Left ventricle myocardium superior (tissue), 1 donor: ENCODE measurements at places on chromosomes 4 and X. TPM values are rescaled to one million over a fixed set of nuclear protein-coding genes. Genes with fewer than 3 reads are reported as not detected.

Gene RADX
- 0.64 TPM for total RNA-seq

Gene GRIPAP1
- total RNA-seq = 18.1 TPM

Gene AADAT
- 1.6 TPM for total RNA-seq

Gene ZDHHC15
- 3.5 TPM for total RNA-seq

Gene PABPC4L
- 0.89 TPM for total RNA-seq

Gene STPG2
- 0.15 TPM for total RNA-seq

Gene MAGEA2B
- not detected for total RNA-seq

Gene CD99L2
- 83.3 TPM for total RNA-seq

Gene CYLC1
- total RNA-seq = not detected

Gene CLDN2
- total RNA-seq = not detected

Gene FAM241A
- 11.3 TPM for total RNA-seq

Gene CENPVL1
- total RNA-seq = not detected

Gene USP17L21
- not detected for total RNA-seq

Gene GAGE13
- total RNA-seq = not detected

GRCh38 chrX:103017542-103017941 lies 46.4 kb downstream of the BEX1 start:
- no peak for DNase-seq

- DNase-seq = no peak
Measured at GRCh38 chr4:1627417-1628313, 56.4 kb downstream of the FAM53A start.

DNA sequence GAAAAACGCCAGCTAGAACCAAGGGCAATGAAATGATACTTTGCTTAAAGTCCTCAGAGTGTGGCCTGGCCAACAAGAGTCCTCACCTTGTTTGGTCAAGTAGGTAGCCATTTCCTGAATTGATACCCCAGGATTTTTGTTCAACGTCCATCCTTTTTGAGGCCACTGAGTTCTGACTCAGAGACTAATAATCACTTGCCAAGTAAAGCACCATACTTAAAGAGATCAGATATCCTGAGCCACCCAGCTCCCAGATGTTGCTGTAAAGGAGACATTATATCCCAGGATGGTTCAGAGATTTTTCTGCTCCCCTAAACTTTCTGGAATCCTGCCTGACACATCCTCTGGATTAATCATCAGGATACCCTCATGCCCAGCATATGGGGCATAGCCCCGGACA lies 190.9 kb downstream of the RAP1GDS1 start:
- no peak for DNase-seq

GRCh38 chr4:181853881-181854511 lies 389.2 kb upstream of the TENM3 start:
- DNase-seq = no peak

- DNase-seq = no peak
Measured at GRCh38 chrX:16683007-16683664, 29.3 kb downstream of the CTPS2 start.

GRCh38 chr4:151175754-151176631 lies 76.6 kb downstream of the RPS3A start:
- DNase-seq = no peak

- DNase-seq = no peak
Measured at GRCh38 chrX:86507331-86507730, 359.1 kb downstream of the DACH2 start.

DNA sequence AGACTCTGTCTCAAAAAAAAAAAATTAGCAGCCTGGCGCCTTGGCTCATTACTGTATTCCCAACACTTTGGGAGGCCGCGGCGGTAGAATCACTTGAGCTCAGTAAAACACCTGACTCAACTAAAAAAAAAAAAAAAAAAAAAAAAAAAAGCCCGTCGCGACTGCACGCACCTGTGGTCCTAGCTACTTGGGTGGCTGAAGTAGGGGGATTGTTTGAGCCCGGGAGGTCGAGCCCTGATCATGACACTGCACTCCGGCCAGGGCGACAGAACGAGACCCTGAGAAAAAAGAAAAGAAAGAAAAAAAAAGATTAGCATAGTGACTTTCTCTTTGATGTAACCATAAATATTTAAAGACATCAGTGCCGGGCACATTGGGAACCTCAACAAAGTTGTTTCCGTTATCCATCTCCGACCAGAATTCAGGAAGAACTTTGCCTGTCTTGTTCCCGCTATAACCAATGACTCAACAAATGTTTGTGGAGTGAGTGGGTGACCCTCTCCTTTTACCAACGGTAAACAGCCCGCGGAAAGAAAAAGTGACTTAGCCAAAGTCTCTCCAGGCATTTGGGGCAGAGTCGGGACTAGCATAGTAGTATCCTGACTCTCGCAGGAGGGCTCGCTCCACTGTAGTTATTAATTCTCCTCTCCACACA lies 553 bp upstream of the MED28 start:
- no peak for DNase-seq

- no peak for DNase-seq
Measured at GRCh38 chr4:113899271-113900070, 80.0 kb downstream of the ARSJ start.

- no peak for DNase-seq
Measured at GRCh38 chr4:156576946-156577345, 394.7 kb downstream of the PDGFC start.

DNA sequence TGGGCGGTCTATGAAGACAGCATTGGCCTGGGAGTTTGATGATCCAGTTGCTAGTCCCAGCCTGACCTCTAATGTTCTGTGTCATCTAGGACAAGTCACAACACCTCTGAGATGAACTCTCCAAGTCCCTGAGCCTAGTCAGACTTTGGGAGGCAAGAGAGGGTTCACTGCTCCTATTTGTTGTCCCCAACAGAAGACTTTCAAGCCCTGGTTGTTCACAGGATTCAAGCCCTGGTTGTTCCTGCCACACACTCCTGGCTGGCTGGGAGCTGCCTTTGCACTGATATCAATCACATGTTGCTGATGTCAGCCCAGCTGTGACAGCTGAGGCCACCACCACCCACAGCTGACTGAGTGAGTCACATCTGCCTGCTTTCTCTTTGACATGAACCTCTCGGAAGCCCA lies 253.2 kb upstream of the RASGEF1B start:
- peak; percentile 55 for DNase-seq

- DNase-seq = peak; percentile 85
Measured at GRCh38 chrX:48911412-48912182, at the start of gene SLC35A2. TSS of gene SLC35A2 (minus strand) at chrX:48911646. CDS start at chrX:48911636, 10 bp downstream.

DNA sequence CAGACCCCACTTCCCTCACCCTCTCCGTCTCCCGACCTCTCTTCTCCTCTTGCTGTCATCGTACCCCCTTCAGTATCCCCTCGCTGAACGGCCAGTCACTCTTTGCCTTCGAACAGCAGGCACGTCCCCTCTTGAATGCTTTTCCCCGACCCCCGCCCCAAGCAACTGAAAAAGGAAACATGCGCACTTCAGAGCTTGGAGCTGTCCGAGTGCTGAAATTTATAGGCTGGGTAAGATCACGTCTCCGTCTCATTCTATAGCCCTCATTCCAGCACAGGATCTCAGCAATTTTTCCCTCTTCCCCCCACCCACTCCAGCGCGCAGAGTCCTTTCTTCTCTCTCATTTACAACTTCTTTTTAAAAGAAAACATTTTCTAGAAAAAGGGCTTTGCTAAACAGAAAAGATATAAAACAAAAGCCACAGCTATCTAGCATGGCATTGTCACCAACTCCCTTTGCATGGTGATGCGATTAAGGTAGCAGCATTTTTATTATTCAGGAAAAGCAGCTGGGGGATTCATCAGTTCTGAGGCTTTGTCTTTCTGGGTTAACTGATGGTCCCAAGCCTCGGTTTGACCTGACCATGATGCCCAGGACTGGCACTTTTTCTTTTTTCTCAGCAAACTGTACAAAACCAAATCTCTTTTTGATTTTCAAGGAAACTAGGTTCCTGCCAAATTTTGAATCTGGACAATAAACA lies at the start of gene GLRA2:
Gene GLRA2, plus strand, starts transcription at position 247 of the 700 bp plus-strand sequence. CDS start 522 bp downstream, outside the sequence.
- no peak for DNase-seq

DNA sequence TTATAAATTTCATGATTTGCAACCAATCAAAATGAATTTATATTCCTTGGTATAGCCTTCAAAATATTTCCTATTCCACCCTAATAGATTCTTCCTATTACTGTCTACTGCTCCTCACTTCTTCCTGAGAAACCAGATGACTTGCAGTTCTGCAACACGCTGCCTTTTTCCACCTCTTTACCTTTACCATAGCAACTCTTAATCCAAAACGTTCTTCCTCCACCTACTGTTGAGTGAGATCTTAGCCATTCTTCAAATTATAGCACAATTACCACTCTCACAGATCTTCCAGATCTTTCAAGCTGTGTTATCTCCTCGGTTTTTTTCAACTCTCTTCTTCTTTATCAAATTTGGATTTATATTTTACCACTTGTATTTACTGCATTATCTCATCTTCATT lies 289.8 kb downstream of the ADGRL3 start:
- no peak for DNase-seq

GRCh38 chr4:182206916-182207315 lies 36.3 kb upstream of the TENM3 start:
- DNase-seq = no peak

DNA sequence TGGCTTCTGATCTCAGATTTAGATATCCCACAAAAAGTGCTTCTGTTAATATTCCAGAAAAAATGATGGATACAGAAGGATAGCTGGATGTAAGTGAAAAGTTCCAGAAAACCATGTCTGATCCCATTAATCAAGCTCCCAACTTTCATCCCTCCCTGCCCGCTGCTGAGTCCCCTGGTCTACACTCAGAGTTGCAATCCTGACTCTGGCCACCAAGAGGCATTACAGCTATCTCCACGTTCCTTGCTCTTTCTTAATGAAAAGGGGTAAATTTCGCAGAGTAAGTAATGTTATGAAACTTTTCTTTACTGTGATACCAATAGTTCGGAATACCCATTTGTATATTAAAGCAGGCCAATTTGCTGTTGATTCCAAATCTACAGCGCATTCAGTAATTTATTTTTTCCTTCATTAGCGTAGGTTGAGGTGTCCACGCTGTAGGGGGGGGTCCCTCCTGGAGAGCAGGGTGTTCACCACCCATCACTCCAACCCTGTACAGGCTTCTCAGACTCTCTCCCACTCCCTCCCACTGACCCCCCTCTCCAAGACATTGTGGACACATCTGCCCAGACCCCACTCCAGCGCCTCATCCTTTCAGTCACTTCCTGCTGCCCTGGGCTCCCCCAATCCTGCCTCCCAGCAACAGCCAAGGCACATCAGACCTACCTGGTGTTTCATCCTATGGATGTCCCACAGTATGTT lies 55.1 kb downstream of the RAB40A start:
- DNase-seq = no peak

GRCh38 chr4:176726803-176727202 lies 65.9 kb downstream of the VEGFC start:
- DNase-seq = no peak

GRCh38 chr4:82833696-82834313 lies 35.2 kb upstream of the SCD5 start:
- DNase-seq = no peak

DNA sequence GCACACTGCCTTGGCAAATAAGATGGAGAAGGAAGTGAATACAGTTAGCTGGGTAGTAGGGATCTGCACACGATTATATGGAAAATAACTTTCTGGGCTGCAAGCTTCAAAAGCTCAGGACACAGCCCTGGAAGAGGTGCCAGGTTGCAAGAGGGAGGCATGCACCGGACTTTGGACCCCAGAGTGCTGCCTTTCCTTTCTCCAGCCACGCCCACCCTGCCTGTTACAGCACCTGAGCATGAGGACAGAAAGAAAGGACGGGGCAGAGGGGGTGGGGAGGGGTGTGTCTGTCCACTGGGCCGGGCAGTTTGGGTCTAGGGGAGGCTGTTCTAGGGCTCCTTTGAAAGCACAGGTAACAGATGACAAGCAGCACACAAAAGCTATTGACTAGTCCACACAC lies 152.8 kb downstream of the ENPP6 start:
- no peak for DNase-seq

DNA sequence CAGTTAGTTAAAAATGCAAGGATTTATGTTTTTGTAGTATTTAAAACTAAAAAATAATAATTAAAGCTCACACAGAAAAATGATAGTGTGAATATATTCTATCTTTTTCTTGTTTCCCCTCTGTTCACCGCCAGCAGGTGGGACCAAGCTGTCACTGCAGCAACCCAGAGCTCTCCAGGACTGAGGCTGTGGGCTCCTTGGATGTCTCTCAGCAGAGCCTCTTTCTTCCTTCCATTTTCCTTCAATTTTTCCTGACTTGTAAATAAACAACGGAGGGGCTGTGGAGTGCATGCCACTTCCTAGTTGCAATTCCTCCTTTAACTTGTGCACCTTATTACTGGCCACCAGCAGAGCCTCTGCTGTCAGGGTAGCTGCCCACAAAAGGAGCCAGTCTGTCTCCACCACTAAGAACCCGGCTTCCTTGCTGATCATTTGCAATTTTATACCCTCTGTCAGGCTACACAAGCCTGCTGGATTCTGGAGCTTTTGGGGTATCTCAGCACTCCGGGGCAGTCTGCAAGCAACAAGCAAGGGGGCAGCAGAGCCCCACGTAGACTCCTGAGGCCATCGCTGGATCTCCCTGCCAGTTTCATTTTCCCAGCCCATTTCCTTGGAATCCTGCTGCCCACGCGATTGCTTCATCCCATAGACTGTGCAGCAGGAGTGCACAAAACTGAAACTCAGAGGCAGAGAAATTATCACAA lies 1467.4 kb downstream of the C4orf33 start:
- DNase-seq = peak; percentile 39

GRCh38 chrX:37420185-37420584 lies 71.0 kb downstream of the PRRG1 start:
- no peak for DNase-seq

GRCh38 chrX:101171883-101172400 lies 47.6 kb upstream of the DRP2 start:
- DNase-seq = no peak

GRCh38 chr4:108141213-108141950 lies 27.4 kb downstream of the LEF1 start:
- DNase-seq = no peak

DNA sequence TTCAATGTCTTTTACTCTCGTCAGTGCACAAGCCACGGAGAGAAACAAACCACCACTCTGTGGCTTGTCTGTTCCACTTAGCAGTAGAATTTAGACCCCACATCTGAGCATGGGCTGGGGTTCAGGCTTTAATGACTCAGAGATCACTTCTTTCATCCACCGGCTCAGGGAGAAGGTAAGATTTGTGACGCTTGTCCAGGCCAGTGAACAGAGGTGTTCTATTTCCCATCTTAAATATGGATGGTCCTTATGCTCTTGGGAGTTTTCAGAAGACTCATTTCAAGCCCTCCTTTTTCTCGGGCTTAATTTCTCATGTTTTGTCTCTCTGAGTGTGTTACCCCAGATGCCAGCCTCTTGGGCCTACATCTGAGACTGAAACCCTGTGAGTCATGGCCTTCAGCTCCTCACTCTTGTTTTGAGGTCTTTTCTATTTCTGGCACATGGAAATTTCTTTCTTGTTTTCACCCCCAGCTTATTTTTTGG lies 127.4 kb upstream of the SFRP2 start:
- DNase-seq = no peak

GRCh38 chr4:107034996-107035818 lies 906 bp downstream of the DKK2 start:
- peak; percentile 21 for DNase-seq

GRCh38 chrX:68413254-68413653 lies 20.0 kb downstream of the OPHN1 start:
- DNase-seq = no peak
